ENCODE measurements at places on chromosomes 6 and 20.

- no peak for DNase-seq
These were observed 3.9 kb upstream of the CLDN20 start for GRCh38 chr6:155259897-155260296.

DNA sequence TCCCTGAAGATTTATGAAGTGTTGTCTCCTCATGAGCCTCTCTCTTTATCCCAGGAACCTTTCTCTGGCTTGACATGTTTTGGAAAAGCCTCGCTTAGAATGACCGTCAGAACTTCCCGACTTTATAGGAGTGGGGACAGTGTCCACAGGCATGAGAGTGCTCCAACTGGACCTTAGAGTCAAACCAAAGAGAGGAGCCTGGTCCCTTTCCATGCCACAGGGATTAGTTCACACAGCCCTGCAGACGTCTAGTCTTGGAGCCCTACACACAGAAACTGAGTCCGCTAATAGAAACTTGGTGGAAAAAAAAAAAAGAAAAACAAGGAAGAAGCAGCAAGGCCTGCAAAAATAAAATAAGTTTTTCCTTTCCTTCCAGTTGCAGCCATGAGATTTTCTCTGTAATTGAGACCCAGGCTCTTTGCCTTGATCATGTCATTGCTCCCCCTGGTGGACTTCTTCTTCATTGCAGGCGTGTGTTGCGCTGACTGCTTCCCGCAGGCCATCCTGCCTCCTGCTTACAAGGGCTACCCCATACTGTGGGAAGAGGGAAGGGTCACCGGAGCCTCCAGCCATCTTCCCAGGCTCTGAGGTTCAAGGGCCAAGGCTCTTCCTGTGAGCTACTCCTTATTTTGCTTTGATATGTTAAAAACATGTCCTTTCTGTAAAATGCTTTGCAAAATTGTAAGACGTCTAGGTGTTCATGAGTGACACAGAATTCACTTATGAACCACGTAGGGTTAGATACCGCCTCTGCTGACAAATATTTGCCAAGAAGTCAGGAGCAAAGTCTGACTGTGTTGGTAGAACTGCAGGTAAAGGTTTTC is 201.0 kb downstream of the UST start:
- peak; percentile 74 for DNase-seq

DNA sequence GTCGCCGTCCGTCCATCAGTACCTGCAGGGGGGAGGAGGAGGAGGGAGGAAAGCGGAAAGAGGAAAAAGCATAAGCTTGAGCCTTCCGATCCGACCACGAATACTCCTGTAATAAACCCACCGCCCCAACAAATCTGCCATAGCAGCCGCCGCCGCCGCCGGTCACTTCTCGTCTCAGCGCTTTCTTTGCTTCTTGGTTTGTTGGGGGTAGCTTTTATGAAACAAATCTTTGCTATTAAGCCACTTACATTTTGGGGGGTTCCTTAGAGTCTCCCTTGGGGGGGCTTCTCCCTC is 277 bp downstream of the ADGRB3 start:
- no peak for DNase-seq

- no peak for DNase-seq
These were observed 1.5 kb downstream of the RPS18 start for GRCh38 chr6:33273129-33273923.

- DNase-seq = no peak
These were observed 102.6 kb upstream of the FAM184A start for GRCh38 chr6:119181046-119181445.

GRCh38 chr6:131225127-131225526 is 89.9 kb downstream of the AKAP7 start:
- no peak for DNase-seq

- DNase-seq = no peak
These were observed 10.2 kb upstream of the NEDD9 start for GRCh38 chr6:11242711-11243110.

DNA sequence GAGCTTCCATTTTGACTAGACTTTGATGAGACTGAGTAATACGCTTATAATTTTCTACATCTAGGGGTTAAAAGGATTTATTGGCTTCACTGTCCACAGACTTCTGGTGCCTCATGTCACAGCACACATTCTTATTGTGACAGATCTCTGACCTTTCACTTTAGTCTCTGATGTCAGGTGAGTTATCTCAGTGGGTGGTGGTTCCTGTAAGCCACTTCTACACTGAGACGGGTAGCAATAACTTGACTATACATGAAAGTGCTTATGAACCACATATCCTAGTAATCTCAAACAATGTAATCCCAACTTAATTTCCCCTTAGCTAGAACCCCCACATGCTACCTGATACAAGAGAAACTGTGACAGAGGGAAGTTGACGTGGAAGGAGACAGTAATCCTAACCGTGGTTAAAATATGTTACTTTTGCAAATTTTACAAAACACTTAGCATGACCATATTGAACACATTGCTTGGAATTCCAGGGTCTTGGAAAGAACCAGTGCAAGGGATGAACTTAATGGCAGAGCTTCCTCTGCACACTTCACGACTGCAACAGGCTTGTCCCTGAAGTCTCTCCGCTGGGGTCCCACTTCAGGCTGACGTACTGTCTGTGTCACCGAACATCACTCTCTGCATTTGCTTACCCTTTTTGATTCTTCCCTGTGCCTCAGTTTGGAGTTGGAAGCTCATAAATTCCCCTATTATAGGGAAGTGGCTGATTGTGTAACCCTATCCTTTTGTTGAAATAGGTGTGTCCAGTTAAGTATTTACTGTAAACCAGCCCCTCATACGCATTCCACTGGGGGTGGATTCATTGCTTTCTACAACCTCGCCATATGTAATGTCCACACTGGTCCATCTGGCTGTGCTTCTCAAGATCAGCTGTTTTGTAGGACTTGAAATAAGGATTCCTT is 6.4 kb upstream of the TRIM40 start:
- no peak for DNase-seq

DNA sequence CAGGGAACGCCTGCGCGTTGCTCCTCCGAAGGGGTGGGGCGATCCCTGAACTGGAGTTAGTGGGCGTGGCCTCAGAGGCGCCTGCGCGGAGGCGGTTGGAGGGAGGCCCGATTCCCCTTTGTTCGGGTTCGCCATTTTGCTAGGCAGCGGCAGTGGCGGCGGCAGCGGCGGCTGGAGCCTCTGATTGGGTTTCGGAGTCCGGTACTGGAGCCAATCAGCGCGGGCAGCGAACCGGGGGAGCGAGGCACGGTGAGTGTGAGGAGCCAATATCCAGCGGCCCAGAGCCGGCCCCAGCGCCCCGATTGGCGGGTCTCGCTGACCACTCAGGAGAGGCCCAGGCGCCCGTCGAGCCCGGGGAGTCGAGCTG is at the start of gene NFYA:
Gene NFYA (plus strand): TSS at position 139 of the 367 bp plus-strand sequence. CDS start 6,116 bp downstream, outside the sequence.
- peak; percentile 100 for DNase-seq

GRCh38 chr6:96834070-96834469 is 3.2 kb downstream of the GPR63 start:
- no peak for DNase-seq

DNA sequence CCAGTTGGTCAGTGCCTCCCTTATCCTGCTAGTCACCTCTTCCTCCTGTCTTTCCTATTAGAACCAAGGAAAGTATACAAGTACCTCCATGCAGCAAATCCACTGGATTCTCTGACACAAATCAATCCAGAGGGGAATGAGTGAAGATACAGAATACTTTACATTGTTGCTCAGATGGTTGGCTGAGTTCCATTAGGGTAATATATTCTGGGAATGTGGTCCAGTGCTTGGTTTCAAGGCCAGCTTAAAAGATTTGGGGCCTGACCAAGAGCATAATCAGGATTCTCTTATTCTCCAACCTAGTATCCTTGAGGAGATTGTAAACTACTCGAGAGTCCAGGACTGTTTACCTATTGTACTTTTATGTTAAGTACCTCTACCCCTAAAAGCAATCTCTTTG is 23.0 kb downstream of the CARMIL1 start:
- no peak for DNase-seq

DNA sequence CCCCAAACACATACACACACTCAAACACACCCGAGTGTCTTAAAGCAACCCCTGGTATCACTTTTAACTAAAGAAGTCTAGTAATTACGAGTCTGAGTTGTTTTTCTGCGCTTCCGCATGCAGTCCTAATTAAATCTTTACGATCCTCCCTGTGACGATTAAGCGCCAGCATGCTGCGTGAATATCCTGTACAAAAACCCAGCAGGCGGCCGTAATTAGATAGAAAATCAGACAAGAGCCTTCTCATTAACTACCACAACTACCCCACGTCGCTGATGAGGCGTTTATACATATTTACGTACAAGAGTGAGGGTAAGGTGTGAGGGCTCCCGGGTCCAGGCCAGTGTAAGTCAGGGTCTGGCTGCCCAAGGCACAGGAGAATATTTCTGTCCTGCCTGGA is 8.1 kb downstream of the TFAP2B start:
- DNase-seq = no peak

- DNase-seq = no peak
These were observed 61.0 kb downstream of the FAM50B start for GRCh38 chr6:3910106-3910663.

GRCh38 chr6:148572676-148573335 is 174.0 kb upstream of the UST start:
- no peak for DNase-seq

- DNase-seq = no peak
These were observed 121.4 kb downstream of the TPBG start for GRCh38 chr6:82484737-82485626.

GRCh38 chr20:50450881-50451752 is 59.1 kb upstream of the PTPN1 start:
- DNase-seq = no peak

GRCh38 chr20:41278936-41279335 is 38.6 kb downstream of the ZHX3 start:
- no peak for DNase-seq

- no peak for DNase-seq
These were observed 67.5 kb downstream of the CAP2 start for GRCh38 chr6:17460862-17461261.

DNA sequence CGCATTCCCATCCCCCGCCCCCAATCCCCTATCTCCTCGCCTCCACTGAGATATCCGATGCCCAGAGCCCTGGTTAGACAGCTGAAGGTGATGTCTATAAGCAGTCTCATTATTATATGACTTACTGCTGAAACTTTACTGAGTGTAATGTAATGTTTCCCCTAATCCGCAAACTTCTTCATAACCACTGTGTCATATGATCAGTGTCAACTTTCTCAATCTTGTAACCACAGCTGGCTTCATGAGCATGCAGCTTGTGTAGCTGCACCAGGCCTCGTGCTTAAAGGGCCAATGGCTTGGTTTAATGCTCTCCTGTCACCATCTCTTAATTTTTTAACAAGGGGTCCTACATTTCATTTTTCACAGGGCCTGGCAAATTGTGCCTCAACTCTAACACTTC is 8.1 kb downstream of the ASIP start:
- DNase-seq = no peak

Data from C1 segment of cervical spinal cord (tissue), 14 donors.